ENCODE measurements at places on chromosomes 5 and 9. TPM values are rescaled to one million over a fixed set of nuclear protein-coding genes. Genes with fewer than 3 reads are reported as not detected.

Gene HOMER1
- total RNA-seq, result 5.8 TPM

Gene COL23A1
- 14.7 TPM for total RNA-seq

Gene MCIDAS
- total RNA-seq, result not detected

Gene AQP7
- not detected for total RNA-seq

Gene SYK
- not detected for total RNA-seq

Gene CDH9
- total RNA-seq, result not detected

Gene RPS14
- 1,105 TPM for total RNA-seq

Gene PCDHB4
- 0.49 TPM for total RNA-seq

Gene ICE1
- total RNA-seq, result 43.2 TPM

Gene ENHO
- not detected for total RNA-seq

Gene PCDHA10
- total RNA-seq, result 0.32 TPM

Gene CERCAM
- total RNA-seq, result 194 TPM

Gene PCDHB7
- 2.1 TPM for total RNA-seq

Gene PSMB7
- 116 TPM for total RNA-seq

Gene ROR2
- 26.4 TPM for total RNA-seq

Gene ATG12
- total RNA-seq, result 73.2 TPM

Gene KDM3B
- total RNA-seq, result 60.2 TPM

Gene NEUROG1
- total RNA-seq, result not detected

Gene OR1J2
- total RNA-seq, result 0.24 TPM

Gene SPRY4
- total RNA-seq, result 21.4 TPM

Gene GRM6
- under 0.01 TPM for total RNA-seq
